ENCODE measurements at places on chromosomes 13 and 19.

DNA sequence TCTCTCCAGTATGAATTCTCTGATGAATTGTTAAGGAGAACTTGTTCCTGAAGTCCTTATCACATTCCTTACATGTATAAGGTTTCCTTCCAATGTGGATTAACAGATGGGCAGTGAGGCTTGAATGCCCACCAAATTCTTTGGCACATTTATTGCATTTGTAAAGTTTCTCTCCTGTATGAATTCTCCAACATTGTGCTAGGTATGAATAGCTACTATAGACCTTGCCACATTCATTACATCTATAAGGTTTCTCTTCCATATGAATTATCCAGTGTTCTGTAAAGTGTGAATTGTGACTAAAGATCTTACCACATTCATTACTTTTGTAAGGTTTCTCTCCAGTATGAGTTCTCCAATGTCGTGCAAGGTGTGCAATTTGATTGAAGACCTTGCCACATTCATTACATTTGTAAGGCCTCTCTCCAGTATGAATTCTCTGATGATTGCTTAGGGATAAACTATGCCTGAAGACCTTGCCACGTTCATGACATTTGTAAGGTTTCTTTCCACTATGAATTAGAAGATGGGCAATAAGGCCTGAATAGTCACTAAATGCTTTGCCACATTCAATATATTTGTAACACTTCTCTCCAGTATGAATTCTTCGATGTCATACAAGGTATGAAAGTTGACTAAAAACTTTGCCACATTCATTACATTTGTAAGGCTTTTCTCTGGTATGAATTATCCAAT lies 20.4 kb downstream of the ZNF578 start:
- DNase-seq: no peak

- no peak for DNase-seq
Measured at GRCh38 chr19:3276341-3276799, 51.9 kb downstream of the CELF5 start.

DNA sequence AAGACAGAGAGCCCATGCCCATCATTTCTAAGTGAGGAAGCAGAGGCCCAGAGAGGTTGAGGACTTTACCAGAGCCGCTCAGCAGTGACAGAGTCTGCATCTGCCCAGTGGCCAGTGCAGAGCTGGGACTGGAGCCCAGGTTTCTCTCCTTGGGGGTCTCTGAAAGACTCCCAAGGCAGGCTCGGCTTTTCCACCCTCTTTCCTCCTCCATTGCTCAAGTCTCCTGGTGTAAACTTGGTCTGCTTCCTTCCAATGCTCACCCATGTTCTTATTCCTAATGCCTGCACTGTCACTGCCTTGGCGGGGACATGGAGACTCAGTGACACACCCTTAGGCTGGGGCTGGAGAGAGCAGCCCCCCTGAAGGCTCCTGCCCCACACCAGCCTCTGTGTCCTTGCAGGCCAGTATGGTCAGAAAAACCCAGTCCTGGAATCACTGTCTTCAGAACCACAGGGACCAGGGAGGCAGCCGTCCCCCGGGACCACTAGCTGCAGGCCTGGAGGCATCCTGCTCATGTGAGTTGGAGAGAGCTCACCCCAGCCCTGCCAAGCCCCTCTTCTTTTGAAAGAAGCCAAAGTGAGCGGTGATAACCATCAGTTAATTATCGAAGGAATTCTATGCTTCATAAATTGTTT lies 211.0 kb upstream of the ZNF536 start:
- DNase-seq: no peak

DNA sequence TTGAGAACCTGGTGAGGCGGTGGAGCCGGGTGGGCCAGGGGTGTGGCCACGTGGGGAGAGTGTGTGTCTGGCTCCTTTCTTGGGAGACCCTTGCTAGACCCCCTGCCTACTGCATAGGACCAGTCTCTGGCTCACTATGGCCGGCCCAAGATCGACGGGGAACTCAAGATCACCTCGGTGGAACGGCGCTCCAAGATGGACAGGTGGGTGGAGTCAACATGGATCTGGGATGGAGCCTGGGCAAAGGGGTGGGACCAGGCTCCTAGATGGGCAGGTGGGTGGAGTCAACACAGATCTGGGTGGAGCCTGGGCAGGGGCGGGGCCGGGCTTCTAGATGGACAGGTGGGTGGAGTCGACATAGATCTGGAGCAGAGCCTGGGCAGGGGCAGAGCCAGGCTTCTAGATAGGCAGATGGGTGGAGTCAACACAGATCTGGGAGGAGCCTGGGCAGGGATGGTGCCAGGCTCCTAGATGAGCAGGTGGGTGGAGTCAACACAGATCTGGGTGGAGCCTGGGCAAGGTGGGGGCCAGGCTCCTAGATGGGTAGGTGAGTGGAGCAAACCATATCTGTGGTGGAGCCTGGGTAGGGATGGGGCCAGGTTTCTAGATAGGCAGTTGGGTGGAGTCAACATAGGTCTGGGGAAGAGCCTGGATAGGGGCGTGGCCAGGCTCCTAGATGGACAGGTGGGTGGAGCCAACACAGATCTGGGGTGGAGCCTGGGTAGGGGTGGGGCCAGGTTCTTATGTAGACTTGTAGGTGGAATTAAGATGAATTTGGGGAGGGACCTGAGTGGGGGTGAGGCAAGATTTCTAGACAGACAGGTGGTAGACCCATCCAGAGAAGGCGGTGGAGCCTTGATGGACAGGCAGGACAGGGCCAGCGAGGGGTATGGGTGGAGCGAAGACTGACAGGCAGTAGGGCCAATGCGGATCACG lies 56.5 kb downstream of the VAV1 start:
- no peak for DNase-seq

GRCh38 chr13:25110956-25111584 lies 15.1 kb downstream of the PABPC3 start:
- DNase-seq: no peak

DNA sequence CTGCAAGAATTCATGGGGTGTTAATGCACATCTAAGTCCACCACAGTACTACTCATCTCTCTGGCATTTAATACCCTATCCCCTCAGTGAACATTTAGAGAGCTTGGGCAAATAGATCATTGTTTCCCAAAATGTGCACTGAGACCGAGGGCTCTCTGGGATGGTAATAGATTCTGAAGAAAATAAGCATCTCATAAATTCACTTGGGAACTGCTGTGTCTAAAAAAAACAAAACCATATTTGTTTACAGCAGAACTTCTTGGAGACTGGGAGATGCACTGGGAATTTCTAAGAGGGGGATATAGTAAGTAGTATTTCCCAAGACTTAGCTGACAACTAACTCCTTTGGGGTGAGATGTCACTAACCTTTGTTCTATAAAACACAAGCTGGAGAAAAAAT lies 58.4 kb downstream of the ENOX1 start:
- DNase-seq: no peak

- DNase-seq: peak; percentile 11
Measured at GRCh38 chr13:74306496-74306895, 172.3 kb upstream of the KLF12 start.

DNA sequence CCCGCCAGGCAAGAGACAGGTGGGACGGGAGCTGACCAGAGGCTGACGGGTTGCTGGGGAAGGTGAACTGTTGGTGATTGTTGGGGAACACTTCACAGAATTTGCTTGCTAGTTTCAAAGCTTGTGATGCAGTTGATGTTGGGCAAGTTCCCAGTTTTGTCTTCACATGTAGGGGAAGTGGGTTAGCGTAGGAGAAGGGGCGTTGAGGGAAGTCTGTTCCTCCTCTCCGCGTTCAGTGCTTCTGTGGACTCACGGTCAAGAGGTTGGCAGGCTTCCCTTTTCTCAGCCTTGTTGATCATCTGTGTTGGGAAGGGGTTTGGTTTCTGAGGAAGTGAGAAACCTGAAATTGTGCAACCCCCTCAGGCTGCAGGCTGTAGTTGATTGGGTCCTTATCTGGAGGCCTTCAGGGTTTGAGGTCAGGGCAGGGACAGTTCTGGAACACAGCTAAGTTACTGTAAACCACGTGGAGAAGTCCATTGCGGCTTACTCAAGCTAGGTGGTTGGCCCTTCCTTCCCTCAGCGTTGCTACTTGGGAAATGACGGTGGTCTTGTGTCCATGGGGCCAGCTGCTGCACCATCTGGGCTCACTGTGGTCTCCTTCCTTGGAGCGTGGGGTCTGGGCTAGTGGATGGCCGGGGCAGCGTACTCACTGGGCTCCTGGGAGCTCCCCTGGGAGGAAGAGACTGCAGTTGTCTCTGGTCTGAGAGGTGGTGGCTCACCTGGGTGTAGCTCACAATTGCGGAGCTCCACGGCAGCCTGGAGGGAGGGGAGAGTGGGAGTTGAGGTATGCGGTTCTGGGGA lies 7.5 kb downstream of the RPS9 start:
- DNase-seq: no peak

GRCh38 chr19:48329167-48329891 lies 4.0 kb downstream of the EMP3 start:
- DNase-seq: peak; percentile 57

GRCh38 chr13:78609464-78610205 lies 6.3 kb upstream of the POU4F1 start:
- peak; percentile 39 for DNase-seq

DNA sequence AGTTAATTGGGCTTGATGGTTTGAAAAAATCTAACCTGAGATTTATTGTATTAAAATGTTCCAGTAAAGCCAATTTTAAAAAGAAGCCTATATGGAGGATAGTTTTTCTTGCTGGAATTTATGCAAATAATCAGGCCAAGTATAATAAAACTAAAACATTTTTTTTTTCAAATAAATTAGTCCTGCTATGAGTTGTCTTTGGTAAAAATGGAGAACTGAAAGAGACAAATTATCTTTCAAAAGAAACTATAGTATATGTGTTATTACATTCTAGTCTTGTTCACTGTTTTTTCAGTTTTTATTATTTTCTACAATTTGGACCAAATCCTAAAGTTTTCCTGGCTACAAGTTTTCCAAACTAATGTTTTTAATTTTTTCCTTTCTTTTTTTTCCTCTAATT lies 468.9 kb downstream of the UQCRFS1 start:
- DNase-seq: no peak

- DNase-seq: no peak
Measured at GRCh38 chr13:49569993-49570689, 15.2 kb downstream of the RCBTB1 start.

GRCh38 chr13:98353750-98354149 lies 176.7 kb upstream of the RNF113B start:
- no peak for DNase-seq

DNA sequence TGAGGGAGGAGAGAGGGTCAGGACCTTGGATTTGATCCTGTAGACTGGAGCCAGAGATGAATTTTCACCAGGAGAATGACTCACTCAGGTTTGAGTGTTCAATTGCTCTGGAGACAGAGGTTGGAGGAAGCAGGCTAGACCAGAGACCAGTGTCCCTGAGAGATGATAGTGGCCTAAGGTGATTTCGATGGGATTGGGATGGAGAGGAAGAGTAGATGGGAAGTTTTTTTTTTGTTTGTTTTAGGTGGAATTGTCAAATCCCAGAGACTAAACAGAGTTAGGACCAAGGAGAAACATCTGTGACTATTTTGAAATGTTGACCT lies 2.3 kb downstream of the CEBPG start:
- no peak for DNase-seq
